ENCODE measurements at places on chromosomes 13 and 19. TPM values are rescaled to one million over a fixed set of nuclear protein-coding genes. Genes with fewer than 3 reads are reported as not detected.

Gene CCL25
- total RNA-seq = not detected

Gene KANK2
- total RNA-seq = 948 TPM

Gene ZNF560
- under 0.01 TPM for total RNA-seq

Gene DACH1
- total RNA-seq = under 0.01 TPM

Gene MCF2L
- 2.6 TPM for total RNA-seq
